ENCODE measurements at places on chromosomes 1 and 21.

DNA sequence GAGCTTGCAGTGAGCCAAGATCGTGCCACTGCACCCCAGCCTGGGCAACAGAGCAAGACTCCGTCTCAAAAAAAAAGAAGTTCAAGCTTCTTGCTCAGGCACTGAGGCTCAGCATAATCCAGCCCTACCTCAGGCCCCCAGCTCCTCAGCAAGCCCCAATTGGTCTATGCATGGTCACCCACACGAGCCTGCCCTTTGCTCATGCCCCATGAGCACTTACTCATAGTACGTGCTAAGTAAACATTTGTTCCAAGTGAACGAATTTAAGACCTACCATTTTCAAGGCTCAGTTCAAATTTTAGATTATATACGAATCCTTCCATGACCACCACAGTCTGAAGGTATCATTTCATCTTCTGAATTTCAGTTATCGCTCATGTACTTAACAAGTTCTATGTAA is 4.3 kb downstream of the PDZK1 start:
- no peak for DNase-seq

GRCh38 chr1:245373131-245373530 is 218.3 kb downstream of the KIF26B start:
- DNase-seq = no peak

DNA sequence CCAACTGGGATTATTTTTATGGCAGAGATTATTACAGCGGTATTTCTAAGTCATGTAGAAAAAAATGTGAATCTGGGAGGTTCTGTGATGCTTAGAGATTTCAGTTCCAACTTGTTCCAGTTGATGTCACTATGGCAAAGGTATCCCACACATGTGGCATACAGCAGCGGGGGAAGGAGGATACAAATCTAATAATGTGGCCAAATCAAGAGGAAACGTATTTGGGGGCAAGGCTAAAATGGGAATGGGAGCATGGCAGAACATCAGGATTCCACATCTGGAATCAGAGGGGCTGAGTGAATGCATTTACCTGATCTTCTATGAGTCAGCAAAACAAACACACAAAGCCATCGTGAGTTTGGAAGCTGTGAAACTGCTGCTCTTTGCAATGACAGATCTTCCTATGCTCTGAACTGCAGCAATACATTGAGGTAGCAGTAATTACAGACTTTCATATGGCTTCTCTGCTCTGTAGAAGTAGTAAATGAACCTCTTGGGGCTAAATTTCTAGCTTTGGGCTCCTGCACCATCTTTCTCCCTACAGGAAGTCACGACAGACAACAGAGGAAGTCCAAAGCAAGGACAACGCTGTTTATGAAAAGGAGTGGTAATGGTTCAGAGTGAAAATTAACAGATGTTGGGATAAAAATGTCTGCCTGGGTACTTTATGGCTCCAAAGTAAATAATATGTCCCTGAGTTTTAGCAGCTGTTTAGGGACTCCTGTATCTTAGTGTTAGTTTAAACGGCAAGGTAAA is 55.5 kb downstream of the GABPA start:
- DNase-seq = no peak

GRCh38 chr1:21937034-21937371 is at the start of gene HSPG2:
Gene HSPG2, minus strand, starts transcription at chr1:21937310. Its CDS starts 93 bp downstream, at chr1:21937217.
- no peak for DNase-seq

DNA sequence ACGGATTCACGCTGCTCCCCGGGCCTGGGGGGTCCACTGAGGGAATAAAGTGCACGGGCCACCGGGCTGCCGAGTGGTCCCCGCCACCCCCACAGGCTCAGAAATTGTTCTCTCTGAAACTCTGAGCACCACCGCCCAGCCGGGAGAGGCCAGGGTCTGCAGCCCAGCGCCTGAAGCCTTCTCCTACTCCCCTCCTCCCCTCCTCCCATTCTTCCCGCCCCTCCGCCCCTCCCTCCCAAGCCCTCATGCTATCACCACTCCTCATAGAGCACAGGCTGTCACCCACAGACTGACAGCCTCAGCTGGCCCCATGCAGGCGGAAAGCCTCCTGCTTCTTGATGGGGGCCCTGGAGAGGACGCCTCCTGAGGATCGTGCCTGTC is 707 bp upstream of the GPR153 start:
- DNase-seq = no peak

DNA sequence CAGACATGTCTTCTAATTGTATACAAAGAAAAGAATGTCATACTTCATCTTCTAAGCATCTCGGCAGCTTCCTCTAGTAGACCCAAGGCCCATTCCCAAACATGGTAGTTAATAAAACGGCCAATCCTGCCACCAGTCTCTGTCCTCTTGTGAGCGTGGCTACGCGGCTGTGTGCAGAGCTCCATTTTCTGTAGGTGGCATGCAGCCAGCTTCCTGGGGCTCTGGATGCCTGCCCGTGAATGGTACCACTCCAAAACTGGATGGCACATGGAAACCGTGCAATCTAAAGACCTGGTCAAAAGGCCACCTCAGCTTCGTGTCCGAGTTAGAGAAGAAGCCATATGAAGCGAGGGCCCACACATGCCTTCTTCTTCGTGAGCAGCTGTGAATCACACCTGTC is 110.7 kb downstream of the SIPA1L2 start:
- no peak for DNase-seq

- DNase-seq = no peak
Measured at GRCh38 chr1:157045250-157046218, at the start of gene ARHGEF11. Gene ARHGEF11, minus strand, starts transcription at chr1:157045742. Its CDS starts 1,412 bp downstream, at chr1:157044330.

- no peak for DNase-seq
Measured at GRCh38 chr1:108747898-108748297, 1.4 kb downstream of the STXBP3 start.

DNA sequence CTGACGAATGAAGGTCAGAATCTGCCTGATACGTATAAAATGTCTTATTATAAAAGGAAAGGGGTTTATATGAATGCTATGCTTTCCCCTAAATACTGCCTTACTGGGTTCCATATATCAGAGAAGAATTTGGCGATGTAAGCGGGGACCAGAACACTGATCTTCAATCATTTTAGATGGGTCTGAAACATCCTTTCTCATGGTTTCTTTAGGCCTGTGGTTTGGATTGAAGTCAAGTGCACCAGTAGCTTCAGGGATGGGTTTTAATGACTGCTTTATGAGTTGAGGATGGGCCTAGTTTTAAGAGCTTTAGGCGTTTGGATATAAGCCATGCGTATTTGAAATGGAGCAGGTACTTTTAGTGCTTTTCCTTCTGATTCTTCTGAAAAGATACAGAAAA is 6.9 kb downstream of the FMN2 start:
- DNase-seq = no peak

DNA sequence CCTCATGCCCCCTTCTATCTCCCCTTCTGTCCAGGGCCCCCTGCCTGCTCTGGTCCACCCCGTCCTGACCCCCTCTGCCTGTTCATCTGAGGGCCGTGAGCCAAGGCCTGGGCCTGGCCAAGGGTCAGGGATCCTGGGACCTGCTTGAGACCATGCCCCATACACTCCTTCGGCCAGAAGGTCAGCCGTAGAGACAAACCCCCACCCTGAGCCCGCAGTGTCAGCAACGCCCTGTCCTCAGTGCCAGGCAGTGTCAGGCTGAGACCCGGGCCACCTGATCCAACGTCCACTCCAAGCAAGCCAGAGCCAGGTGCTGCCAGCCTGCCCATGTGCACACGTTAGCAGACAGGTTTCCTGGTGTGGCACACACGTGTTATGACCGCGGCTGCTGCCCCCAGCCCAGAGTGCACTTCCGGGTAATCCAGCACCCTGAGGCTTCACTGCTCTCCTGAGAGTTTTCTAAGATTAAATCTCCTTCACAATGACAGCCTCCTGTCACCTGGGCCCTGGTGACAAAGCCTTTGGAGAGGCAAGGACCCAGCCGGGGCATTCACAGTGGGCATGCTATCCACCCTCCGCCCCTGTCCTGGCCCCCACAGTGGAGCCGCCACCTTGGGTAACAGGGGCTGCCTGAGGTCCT is 10.1 kb upstream of the SAMD11 start:
- DNase-seq = no peak

- DNase-seq = no peak
Measured at GRCh38 chr1:147636314-147636713, 34.0 kb downstream of the ACP6 start.

GRCh38 chr1:116916533-116917445 is 7.1 kb downstream of the PTGFRN start:
- no peak for DNase-seq

- no peak for DNase-seq
Measured at GRCh38 chr21:40208948-40209345, 341.7 kb downstream of the PCP4 start.

DNA sequence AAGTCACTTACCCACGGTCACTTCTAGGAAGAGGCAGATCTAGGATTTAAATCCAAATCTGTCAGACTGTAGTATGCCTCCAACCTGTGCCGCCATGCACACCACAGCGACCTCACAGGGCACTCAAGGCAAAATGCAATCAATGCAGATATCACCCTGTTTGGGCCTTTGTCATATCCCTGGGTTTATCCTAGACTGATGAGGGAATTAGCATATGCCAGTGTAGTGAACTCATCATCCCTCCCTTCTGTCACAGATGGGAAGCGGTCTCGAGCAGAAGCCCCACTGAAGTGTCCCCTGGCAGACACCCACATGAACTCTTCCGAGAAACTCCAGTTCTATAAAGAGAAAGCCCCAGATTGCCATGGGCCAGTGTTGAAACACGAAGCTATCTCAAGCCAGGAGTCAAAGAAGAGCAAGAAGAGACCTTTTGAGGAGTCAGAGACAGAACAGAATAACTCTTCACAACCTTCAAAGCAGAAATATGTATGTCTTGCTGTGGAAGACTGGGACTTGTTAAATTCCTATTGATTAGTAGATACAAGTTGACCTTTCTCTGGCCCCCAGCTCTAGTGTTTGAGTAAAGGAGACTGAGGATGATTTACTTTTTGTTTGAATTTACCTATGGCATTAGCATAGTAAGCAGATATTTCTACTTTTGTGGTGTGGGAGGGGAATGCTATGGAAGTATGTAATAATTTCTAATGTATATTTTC is 21.4 kb downstream of the LRRC42 start:
- no peak for DNase-seq

GRCh38 chr1:226223786-226224244 is 351 bp downstream of the MIXL1 start:
- DNase-seq = no peak

GRCh38 chr1:117569856-117570255 is 36.0 kb upstream of the TENT5C start:
- no peak for DNase-seq

Data from activated T-helper 9 cell treated with anti-CD3 and anti-CD28 coated beads, Interleukin-2, amount 50 U/mL, for 16 hours (primary cell).